Activated T-cell treated with anti-CD3 and anti-CD28 coated beads, Interleukin-2, amount 50 U/mL, for 72 hours (primary cell): ENCODE measurements at places on chromosomes 13 and 19.

GRCh38 chr19:35141837-35142605 lies 1.0 kb upstream of the FXYD7 start:
- DNase-seq: no peak

GRCh38 chr13:62850331-62850730 lies 1434.7 kb upstream of the PCDH20 start:
- DNase-seq: no peak

- no peak for DNase-seq
These were observed 400.8 kb upstream of the ATXN8OS start for GRCh38 chr13:69706807-69707206.

GRCh38 chr13:98842070-98842469 lies 89.6 kb upstream of the SLC15A1 start:
- DNase-seq: no peak

DNA sequence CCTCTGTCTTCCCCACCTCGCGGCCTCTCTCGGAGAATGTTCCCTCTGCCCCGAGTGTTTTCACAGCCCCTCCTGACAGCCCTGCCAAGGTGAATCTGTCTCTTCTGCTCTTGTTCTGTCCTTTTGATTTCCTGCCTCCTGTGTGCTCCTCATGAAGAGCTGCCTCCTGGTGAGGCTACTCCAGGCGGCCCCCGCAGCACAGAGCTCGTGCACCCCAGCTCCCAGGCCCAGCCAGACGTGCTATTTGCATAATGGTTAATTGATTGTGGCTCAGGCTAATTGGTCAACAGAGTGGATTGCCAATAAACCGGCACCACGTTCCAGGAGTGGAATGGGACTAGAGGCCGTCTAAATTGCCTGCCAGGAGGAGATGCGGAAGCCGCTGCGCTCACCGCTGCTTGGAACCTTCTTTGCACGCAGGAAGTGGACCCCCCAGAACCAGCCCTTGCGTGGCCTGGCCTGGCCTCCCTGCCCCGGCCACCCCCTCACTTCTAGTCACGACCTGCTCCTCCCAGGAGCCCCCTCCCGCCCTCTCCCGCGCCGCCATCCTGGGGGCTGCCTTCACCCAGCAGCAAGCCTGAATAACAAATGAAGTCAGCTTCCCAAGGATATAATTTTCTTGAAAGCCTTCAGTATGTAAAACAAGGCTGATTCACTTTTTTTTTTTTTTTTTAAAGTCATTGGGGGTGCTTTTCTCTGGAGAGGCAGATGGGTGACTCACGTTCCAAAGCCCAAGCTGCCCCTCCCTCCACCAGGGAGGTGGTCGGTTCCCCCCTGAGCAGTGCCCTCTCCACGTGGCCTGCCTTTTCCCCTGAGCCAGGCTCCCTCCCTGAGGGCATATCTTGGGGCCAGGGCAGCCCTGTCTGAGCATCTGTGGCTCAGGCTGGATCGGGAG lies 144.0 kb downstream of the KDM4B start:
- DNase-seq: no peak

DNA sequence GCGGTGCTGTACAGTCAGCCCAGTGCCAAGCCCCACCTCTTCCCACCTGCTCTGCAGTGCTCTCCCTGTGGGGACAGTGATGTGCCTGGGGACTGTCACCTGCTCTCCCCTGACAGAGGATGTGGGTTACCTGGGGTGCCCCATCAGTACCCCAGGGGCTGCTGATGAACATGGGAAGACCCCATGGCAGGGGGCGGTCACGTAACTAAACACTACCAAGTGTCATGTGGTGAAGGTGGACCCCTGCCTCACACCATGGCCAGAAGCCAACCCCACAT lies 12.7 kb downstream of the KDM4B start:
- no peak for DNase-seq

DNA sequence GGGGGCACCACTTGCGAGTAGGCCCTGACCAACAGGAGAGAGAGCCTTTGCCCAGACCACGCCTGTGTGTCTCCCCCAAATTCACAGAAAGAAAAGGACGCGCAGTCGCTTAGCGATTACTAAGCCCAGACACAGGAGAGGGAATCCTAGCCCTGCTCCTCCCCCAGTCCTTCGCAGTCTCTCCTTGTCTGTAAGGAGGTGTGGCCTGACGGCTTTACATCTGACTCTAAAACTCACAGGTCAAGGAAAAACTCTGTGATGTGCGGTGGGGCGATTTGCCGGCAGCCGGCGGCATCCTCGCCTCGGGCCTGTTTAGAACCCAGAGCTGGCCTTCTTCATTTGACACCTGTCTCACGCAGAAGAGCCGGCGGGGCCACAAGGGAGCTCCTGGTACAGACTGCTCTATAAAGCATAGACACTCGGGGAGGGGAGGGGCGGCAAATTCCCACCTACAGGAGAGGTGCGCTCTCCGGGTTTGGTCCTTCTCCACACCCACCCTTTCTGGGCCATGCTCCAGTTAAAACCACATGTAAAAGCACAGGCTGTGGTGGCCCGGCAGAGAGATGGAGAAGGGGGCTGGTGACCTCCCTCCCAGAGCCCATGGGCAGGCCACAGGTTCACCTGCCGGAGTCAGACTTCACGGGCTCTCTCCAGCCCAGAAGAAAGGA lies 17.8 kb downstream of the GPR12 start:
- no peak for DNase-seq

GRCh38 chr19:48136547-48136946 lies 25.9 kb upstream of the PLA2G4C start:
- no peak for DNase-seq

DNA sequence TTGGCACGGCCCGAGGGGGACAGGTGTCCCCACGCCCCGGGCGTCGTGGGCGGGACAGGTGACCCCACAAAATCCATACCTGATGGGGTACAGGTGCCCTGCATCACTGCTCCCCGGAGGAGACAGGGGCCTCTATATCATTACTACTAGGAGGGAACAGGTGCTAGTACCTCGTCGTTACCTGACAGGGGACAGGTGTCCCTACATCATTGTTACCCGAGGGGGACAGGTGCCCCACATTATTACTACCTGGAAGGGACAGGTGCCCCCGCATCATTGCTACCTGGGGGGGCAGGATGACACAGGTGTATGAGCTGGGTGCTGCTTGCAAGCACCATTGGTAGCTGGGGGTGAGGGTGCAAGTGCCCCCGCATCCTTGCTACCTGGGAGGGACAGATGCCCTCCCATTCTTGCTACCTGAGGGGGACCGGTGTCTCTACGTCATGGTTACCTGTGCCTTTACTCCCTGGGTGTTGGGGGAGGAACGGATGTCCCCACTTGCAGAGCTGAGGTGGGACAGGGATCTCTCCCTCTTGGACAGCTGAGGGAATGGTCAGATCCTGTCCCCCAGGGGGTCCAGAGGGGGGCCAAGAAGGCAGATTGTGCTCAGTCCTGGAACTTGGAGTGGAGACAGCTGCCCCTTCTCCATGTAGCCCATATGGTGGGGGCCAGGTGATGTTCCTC lies 620 bp downstream of the CRTC1 start:
- no peak for DNase-seq

DNA sequence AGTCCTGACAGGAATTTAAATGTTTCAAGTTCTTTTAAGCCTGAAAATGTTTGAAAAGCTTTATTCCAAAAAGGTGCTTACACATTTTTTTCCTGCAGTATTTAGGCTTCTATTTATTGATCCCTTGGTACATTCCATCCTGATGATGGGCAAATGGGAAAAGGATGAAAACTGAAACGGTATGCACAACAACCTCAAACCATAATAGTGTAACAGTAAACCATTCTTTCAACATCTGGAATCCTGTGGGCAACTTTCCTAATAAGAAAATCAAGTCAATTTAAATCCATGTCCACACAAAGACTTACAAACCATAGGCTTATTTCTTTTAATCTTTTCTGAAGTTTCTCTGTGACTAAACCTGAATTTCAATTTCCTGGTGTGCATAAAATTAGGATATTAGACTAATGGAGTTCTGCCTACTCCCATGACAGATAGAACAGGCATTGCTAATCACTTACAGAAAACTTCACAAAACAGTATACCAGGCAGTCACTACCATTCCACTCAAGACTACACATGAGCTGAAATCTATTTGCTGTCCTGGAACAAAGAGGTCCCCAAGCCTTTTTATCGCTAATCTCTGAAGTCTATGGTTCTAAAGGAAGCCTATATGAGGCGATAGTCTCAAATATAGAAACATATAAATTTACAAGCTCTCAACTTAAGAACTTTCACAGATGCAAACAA lies 103.3 kb downstream of the DLEU7 start:
- DNase-seq: no peak

GRCh38 chr13:94415500-94416237 lies 63.8 kb downstream of the DCT start:
- no peak for DNase-seq

DNA sequence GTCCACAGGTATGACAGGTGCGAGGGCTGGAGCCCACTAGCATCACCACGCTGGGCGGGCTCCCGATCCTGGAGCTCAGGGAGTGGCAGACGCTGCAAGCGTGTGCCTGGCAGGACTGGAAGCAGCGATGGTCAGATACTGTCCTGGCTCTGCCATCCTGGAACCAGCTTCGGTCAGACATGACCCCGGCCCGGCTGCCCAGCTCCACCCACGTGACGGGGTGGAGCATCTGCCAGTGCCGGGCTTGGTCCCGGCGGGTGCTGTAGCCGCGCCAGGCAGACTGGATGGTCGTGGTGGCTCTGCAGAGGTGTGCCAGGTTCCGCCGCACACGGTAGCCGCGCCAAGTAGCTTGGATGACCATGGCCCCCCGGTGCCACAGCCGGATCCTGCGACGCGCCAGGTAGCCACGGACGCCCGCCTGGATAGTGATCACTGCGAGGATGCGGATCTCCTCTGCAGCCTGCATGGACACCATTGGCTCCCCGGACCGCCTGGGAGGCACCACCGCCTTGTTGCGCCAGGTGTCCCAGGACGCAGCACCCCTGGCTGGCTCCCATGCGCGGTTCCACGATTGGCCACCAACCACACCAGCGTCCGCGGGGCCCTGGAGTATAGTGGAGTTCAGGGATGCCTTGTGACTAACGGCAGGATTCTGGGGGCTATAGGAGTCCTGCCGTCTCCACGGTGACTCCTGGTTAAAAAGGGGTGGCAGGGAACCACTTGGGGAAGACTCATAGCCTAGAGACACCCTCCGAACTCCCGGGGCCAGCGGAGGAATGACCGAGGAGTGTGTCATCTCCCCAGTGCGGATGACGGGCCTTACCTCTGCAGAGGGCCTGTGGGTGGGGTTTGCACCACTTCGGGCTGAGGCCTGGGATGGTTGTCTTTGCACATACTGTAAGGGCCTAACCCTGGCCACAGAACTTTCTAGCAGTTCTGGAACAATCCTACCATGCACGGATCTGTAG lies 16.5 kb downstream of the IQCN start:
- no peak for DNase-seq

DNA sequence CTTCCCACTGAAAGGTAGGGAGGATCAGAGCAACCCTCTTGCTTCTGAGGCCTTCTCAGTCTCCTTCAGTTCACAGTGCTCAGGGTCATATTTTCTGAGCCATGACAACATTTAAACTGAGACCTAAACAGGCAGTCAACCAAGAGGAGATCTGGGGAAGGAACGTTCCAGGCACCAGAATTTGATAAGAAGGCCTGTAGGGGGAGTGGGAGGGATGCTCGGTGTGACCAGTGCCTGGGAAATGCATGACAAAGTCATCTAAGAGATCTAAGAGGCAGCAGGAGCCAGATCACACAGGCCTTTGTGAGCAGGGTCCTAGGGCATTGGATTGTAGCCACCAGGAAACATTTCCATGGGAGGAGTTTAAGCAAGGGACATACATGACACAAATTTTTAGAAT lies 71.6 kb downstream of the SHISA2 start:
- DNase-seq: no peak
